ENCODE measurements at places on chromosomes 3 and 15.

- DNase-seq, result no peak
Measured at GRCh38 chr3:168990134-168990533, 673.4 kb downstream of the MECOM start.

DNA sequence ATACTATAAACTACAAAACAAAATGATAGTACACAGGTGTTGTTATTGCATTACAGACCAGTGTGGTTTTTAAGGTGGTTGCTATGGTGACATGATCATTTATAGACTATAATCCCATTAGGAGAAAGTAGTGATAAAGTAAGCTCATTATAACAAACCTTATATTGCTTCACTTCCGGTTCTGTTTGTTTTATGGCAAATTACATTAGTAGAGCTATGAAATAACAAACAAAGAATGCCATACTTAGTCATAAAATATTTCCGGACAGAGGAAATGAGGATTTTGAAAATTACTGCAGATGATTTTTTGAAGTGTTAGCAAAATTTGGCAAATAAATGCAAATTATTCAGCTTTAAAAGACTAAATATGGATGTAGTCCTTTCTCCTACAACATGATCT lies 640.4 kb upstream of the ARPP21 start:
- DNase-seq, result no peak

- no peak for DNase-seq
Measured at GRCh38 chr3:58092521-58092920, 84.3 kb downstream of the FLNB start.

DNA sequence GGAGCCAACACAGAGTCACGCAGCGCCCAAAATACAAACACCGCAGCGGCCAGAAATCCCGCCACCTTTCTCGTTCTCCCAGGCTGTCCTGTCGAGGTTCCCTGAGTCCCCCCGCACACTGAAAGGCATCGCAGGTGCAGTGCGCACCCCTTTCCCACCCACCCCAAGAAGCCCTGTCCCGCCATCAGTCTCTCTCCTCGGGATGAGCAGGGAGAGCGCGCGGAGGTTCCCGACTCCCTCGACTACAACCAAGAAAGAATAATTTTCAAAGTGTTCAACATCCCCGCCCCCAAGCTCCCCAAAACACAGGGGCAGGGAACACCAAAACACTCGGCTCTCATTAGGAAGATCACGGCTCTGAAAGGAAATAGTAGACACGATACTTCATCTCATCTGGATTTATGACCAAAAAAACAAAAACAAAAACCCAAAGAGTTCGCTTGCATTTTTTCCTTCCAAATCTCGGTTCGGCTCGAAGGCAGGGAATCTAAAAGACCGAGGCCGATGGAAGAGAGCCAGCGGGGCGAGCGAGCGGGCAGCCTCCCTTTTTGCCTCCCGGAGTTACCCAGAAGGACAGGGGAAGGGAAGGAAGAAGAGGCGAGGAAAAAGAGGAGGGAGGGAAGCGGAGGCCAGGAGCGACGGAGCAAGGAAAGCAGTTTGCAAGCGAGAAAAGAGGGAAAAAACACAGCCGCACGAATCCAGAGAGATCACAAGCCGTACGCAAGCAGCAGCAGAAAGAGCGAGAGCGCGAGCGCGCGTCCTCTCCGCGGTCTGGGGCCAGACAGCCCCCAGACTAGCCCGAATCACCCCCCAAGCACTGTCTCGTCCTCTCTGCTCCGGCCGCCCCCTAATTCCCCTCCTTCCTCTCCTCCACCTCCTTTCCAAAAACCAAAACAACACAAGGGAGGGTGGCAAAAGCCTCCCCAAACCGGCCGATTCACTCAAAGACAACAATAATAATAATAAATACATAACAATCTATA lies 808 bp downstream of the BCL6 start:
- DNase-seq, result peak; percentile 77

- DNase-seq, result peak; percentile 78
Measured at GRCh38 chr3:187740421-187741399, 4.6 kb downstream of the BCL6 start.

GRCh38 chr3:60391292-60391691 lies 860.0 kb downstream of the FHIT start:
- DNase-seq, result no peak

DNA sequence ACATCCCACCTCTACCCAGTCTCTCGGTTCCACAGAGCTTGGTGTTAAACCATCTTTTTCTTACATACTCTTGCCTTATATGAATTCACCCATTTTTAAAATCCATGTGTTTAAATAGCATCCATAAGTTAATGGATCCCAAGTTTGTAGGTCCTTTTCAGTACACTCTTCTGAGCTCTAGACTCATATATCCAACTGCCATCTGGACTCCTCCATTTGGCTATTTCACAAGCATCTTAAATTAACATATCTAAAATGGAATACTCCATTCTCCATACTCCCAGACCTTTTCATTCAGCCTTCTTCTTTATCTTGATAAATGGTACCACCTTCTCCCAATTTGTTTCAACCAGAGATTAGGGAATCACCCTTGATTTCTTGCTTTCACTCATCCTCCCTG lies 113.4 kb downstream of the CHST2 start:
- DNase-seq, result no peak

DNA sequence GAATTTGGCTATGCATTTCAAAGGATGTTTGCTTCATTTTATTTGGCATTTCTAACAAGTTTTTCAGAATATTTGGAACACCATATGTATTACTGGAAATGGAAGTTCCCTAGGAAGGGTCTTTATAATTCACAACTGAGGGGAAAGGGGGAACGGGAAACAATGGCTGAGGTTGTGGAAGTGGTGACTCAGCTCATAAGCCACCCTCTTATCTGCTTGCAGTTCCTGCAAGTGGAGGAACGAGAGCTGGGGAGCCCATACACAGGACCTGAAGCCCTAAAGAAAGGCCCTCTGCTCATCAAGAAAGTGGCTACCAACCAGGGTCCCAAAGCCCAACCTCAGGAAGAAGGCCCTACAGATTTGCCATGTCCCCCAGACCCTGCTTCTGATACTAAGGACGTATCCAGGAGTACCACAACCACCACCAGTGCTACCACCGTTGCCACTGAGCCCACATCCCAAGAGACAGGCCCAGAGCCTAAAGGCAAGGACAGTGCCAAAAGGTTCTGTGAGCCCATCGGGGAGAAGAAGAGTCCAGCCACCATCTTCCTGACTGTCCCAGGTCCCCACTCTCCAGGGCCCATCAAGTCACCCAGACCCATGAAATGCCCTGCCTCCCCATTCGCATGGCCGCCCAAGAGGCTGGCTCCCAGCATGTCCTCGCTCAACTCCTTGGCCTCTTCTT lies 37.9 kb downstream of the ESYT3 start:
- DNase-seq, result no peak

GRCh38 chr15:66387163-66388042 lies 691 bp downstream of the MAP2K1 start:
- DNase-seq, result peak; percentile 60

Data from Ammon's horn (tissue), 1 donor.